Stimulated activated naive B cell treated with anti-CD40 and anti-IgM and Interleukin-4, amounts not matched to agents 10 μg/mL and 1 μg/mL and 100 μg/mL, for 72 hours (primary cell): ENCODE measurements at places on chromosomes 5 and 9.

DNA sequence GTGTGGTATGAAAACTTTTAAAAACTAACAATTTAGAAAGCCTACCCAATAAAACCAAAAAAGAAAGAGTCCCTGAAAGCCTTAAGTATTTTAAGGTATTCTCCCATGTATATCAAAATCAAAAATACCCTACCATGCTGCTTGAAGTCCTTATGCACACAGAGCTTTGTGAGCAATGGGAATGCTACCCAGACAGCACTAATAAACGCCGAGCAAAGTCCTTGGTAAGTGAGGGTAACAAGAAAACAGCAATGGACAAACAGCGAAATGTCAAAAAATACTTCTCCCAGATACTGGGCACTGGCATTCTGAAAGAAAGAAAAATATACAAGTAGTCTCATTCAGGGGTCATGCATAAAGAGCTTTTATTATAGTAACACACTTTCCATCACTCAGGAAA lies 27.4 kb downstream of the ERMP1 start:
- no peak for DNase-seq

DNA sequence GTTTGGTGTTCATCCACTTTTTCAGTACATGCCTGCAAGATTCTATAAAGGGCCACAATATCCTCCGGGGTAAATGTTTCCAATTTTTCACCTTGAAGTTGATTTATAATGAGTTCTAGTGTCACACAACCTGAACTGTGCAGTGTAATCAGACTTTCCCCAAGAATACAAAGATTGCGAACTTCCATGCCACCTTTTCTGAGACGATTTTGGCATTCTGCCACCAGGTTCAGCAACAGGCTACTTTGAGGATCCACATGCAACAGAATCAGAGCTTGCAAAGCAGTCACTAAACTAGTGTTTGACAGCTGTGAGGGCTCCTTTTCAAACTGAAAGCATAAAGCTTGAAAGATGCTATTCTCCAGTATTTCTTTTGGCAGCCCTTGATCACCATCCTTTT lies 1.6 kb downstream of the FASTKD3 start:
- no peak for DNase-seq

- DNase-seq, result no peak
Observed at GRCh38 chr5:175896301-175897040, 25.1 kb downstream of the CPLX2 start.

DNA sequence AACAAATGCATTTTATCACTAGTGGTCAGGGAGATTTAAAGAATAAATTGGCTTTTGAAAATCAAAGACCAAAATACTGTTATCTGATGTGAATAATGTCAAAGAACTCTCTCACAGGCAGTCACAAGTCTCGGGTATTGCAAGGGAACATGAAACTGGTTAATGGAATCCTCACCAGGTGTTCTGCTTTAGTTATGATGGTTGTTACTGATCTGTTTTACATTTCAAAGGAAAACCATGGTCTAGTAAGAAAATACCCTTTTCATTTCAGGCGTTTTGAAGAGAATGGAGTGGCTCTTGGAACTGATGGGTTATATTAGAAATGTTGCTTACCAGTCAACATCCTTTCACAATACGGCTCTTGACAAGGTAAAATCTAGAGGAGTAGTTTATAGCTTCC lies 43.4 kb downstream of the HACD4 start:
- no peak for DNase-seq

- DNase-seq, result no peak
Observed at GRCh38 chr9:127493592-127494303, 42.4 kb downstream of the LRSAM1 start.

GRCh38 chr5:1161833-1162229 lies 39.6 kb upstream of the SLC6A19 start:
- no peak for DNase-seq

DNA sequence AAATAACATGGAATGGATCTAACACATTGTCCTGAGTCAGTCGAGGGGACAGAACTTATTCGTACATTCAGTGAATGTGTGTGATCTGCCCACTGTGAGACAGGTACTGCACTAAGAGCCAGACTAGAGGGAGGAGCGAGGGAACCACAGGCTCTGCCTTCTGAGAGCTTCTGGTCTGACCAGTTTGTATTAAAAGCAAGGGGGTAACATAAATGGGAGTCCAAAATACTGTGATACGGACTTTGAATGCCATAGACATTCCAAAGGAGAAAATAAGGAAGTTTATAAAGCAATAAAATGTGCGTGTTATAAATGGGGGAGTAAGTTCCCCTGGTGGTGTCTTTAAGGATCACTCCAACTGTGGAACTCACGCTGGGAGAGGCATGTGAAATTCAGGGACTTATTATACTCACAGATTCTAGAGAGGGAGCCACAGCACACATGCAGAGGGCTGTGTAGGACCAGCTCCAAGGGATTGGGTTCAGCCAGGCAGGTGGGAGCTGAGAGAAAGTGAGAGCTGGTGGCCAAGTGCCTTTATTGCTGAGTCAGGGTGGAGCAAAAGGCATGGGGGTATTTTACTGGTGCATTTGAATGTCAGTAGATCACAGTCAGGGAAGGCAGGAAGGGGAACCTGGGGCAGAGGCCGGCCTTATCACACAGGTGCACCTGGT lies 186.5 kb upstream of the WWC1 start:
- no peak for DNase-seq

- no peak for DNase-seq
Observed at GRCh38 chr5:74212336-74212735, 428.2 kb downstream of the ENC1 start.

- DNase-seq, result no peak
Observed at GRCh38 chr5:79728396-79728795, 38.8 kb downstream of the CMYA5 start.

DNA sequence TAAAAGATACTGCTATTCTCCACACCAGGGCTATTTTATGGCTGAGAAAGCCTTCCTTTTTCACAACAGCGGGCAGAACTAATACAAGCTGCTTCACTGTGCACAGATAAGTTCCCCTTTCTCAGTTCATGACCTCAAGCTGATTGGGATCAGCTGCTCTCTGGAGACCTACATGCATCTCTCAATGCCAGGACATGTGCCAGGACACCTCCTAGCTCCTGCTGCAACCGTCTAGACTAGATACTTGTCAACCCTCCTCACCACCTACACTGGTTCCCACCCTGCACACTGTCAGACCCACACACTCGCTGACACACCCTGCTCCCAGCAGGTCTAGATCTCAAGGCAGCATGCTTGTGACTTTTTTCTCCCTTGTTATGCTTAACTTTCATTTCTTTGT lies 39.8 kb downstream of the STARD4 start:
- no peak for DNase-seq

- DNase-seq, result no peak
Observed at GRCh38 chr5:159752622-159753275, 163.5 kb upstream of the ADRA1B start.

- peak; percentile 9 for DNase-seq
Observed at GRCh38 chr9:129458155-129458661, 162.7 kb downstream of the C9orf50 start.

DNA sequence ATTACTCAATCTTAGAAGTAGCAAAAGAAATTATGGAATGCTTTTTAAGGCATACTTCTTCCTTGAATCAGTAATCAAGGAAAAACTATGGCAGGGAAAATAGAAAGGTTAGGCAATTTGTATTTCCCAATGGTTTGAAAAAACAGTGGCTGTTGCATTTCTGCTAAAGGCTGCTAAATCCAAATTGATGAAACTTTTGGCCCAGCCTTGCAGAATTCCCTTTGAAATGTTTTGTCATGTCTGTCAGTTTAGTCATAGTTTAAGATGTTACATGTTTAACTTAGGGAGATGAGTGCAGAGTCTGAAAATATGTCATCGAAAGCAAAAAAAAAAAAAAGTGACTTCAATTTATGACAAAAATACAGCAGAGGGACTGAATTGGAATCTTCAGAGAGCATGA lies 878.9 kb upstream of the WWC1 start:
- no peak for DNase-seq
